ENCODE measurements at places on chromosomes 3 and 15.

DNA sequence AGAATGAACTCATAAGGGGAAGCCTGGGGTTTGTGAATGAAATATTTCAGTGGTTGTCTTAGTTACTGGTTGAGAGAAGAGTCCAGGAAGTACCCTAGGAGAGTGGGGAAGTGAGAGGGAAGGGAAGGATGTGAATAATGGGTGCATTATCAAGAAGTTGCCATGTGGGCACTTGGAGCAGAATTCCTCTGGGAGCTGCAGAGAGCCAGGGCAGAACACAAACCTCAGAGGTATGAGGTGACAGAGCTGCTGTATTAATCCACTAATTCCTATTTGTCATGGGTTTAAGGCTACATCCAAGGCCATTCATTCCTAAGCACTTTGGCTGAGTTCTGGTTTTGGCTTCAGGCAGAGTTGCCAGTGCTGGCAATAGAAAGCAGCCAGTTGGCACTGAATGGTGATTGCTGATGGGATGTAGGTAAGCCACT is 29.0 kb downstream of the NDUFB4 start:
- DNase-seq: no peak

DNA sequence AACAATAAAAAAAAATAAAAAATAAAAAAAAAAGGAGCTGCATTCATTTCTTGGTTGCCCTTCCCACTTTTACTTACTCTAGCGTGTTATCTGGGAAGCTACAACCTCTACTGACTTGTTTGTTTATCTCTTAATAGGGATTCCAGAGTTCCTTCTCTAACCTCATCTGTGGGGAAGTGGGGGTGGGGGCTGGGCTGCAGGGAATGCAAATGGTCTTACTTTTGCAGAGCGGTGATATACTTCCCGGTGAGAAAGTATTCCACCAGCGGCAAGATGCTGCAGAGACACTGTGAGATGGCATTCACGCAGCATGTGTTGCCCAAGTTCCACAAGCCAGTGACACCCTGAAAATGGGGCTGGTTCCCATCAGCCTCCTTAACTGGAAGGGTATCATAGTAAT is 2.1 kb downstream of the USP50 start:
- no peak for DNase-seq

GRCh38 chr15:75841626-75842025 is 1.6 kb upstream of the UBE2Q2 start:
- DNase-seq: no peak

DNA sequence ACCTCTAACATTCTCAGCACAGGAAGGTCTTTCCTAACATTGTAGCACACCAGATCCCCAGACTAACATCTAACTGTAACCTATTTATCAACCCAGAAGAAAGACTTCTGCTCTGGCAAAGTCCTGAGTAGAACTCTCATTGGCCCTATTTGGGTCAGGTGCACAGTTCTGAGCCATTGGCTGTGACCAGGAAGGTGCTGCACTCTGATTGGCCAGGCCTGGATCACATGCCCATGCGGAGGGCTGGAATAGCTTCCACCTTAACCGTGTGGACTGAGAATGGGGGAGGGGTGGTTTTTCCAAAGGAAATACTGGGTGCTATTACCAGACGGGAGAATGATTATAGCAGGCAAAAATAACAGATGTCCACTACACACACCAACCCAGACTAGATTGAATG is 11.5 kb downstream of the FEZF2 start:
- no peak for DNase-seq

GRCh38 chr3:124579641-124580040 is 150.6 kb upstream of the UMPS start:
- no peak for DNase-seq

DNA sequence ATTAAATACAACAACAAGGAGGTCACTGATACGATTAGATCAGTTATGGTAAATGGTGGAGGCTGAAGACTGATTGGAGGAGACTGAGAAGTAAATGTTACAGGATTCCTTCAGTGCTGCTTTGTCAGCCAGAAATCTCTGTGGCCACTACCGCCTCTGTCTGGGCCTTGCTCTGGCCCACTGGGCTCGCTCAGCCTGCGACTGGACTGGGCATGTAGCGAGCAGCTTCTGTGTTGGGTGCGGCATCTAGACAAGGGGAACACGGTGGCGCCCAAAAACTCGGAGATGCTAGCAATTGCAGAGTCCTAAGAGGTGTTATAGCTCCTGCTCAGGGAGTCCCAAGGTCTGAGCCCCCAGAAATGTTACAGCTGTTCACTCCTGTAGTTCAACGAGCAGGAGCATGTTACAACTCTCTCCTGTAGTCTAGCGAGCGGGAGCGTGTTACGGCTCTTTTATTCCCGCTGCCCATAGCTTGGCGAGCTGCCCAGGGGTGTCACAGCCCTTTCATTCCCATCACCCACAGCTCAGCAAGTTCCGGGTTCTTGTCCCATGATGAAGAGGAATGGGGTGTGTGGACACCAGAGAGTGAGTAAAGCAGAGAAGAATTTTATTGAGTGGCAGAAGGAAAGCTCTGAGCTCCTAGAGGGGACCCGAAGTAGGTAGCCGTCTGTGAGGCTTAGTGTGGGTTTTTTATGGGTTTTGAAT is 24.7 kb downstream of the SLC15A2 start:
- DNase-seq: no peak

DNA sequence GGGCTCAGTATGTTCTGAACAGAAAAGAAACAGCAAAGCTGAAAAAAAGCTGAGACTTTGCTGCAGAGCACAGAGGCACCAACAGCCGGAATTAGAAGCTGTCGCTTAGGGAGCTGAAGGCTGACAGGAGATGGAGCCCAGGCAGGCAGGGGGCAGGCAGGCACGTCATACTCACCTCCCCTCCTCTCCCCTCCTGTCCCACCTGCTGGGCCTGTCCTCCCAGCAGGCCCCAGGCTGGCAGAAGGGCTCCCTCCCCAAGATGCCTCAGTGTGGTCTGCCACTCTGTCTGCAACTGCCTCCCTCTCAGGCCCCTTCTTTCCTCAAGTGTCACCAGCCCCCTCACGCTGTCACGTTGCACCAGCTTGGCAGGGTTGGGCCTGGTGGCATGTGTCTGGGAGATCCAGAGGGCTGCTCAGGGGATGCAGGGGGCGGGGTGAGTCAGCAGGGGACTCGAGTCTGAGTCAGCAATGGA is 3.2 kb upstream of the ANKRD63 start:
- DNase-seq: no peak

DNA sequence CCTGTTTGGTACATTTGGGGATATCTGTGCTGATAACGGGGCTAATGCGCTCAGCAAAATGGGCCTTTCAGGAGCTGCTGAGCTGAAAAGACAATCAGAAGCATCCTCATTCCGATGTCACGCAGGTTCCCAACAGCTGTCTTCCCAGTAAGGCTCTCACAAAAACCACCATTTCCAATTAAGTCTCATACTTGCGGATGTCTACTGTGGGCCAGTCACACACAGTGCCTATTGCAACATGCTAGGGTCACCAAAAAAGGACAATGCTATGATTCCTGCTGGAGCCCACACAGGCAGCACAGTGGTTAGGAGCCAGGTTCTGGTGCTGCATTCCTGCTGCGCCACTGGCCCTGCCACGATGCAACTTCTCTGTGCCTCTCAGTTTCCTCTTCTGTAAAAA is 16.4 kb upstream of the LDHAL6B start:
- DNase-seq: no peak

DNA sequence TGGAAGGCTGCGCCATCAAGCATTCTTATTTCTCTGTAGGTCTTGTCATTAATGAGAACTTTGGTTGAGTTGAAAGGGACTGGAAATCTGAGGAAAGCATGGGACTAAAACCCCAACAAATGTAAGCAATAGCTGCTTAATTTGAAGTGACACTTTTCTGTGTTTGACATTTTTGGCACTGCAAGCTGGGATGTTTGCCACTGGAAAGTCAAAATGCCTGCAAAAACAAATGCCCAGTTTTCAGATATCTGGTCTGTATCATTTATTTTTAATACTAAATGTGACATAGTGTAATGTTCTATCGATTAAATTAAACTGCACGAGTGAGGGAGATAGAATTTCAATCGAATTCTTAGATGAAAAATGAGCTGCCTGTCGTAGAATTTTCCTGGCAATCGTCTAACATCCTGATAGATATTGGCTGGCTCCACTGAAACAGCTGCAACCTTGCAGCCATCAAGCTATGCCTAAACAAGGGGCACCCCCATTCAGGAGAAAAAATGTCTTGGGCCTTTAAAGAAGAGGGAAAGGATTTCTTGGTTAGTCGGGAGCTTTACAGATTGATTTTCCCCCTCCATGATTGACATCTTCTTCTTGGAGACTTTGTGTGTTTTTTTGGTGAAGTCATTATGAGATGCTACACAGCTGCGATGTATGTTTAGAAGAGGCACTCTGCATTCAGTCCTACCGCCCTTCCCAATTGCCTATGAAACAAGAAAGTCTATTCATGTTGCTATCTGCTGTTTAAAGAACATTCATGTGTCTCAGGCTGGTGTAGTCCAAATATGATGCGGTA is 316.7 kb upstream of the TBL1XR1 start:
- no peak for DNase-seq

GRCh38 chr3:122268257-122269024 is 56.6 kb upstream of the CSTA start:
- DNase-seq: no peak

DNA sequence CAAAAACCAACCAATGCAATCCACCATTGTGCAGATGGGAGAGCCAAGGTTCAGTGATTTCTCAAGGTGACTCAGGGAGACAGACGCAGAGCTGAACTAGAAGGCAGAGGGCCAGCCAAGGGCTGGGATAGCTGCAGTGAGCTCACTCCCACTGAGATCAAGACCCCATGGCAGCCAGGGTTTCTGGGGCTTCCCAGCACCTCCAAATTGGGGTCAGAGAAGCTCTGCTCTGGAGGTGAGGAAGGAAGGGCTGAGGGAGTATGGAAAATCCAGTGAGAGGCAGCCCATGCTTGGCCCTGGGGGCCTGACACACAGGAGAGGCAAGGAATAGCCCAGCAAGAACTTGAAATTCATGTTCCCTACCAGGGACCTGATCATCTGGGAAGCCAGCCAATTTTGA is 61.0 kb downstream of the ISG20 start:
- DNase-seq: no peak

- peak; percentile 18 for DNase-seq
These were observed 29.5 kb upstream of the ZNF710 start for GRCh38 chr15:89971592-89971997.

GRCh38 chr3:30676424-30677346 is 70.3 kb downstream of the TGFBR2 start:
- no peak for DNase-seq
